ENCODE measurements at places on chromosomes 2 and 18.

DNA sequence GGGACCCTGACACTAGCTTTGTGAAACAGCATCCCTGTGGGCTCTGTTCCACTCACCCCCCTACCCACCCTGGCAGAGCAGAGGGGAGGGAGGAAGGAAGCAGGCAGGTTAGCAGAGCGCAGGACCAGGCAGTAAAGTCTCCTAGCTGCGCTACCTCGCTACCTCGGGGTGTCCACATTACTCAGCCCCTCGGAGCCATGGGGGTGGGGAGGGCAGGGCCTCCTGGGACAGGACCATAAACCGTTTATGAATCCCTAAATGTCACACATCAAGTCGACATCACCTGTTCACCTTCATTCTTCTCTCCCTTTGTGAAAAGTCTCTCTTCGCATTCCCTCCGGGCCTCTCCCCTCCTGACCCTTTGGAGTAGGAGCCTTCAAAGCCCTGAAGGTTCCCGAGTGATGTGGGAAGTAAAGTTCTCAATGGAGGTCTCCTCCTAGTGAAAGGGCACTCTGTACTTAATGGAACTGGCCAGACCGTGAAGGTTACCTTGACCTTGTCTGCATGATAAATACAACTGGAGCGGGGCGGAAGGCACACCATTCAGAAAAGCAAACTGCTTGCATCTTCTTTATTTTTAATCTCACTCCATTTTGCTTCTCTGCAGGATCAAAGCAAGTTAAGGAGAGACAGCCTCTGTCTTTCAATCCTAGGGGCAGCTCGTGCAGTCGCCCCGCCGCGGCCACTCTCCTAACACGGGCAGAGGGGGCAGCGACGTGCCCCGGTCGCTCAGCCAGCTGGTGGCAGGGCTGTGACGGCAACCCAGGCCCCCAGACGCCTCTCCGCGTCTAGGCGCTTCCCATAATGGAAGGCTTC, 23.7 kb upstream of the SMAD7 start:
- no peak for DNase-seq

GRCh38 chr2:96815326-96816126, 542 bp upstream of the CNNM3 start:
- no peak for DNase-seq

- DNase-seq, result no peak
These were observed 30.8 kb downstream of the CDKL4 start for GRCh38 chr2:39213015-39213414.

GRCh38 chr2:97675430-97676113, 6.1 kb downstream of the C2orf92 start:
- DNase-seq, result no peak

- DNase-seq, result peak; percentile 19
These were observed 1.2 kb upstream of the CHMP1B start for GRCh38 chr18:11849841-11850634.

- no peak for DNase-seq
These were observed 113.4 kb upstream of the MCFD2 start for GRCh38 chr2:47028846-47029560.

DNA sequence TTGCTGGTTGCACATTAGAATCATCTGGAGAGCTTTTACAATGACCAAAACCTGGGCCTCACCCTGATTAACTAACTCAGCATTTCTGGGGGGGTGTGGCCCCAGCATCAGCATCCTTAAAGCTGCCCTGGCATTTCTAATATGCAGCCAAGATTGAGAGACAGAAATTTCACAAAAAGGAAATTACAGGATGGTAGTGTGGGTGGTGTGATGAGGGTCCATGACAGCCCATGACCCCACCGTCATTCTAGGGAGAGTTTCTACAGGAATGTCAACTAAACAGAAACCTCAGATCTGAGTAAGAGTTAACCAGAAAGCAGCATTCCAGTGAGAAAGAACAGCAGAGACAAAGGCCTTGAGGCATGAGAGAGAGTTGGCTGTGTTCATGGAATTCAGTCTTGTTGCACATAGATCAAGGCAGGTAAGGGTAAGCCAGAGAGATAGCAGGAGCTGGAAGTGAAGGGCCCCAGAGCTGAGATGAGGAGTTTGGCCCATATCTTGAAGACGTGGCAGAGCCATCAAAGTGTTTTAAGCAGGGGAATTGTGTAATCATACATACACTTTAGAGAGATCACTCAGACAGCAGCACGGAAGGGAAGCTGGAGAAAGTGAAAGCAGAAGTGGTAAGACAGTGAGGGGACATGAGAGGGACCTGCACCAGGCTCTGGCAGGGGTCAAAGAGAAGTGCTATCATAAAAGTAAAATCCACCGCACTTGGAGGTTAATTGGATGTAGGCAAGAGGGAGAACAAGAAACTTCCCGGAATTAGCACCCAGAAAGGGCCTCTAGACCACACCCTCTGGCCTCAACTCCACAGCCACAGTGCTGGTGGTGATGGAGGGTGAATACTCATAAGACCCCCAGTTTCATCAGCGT, 7.8 kb upstream of the TRABD2A start:
- DNase-seq, result no peak

GRCh38 chr2:157087373-157088002, 170.0 kb upstream of the GALNT5 start:
- no peak for DNase-seq

All from activated CD8-positive, alpha-beta memory T cell treated with anti-CD3 and anti-CD28 coated beads for 1 hour (primary cell).